Endodermal cell (in vitro differentiated cells): ENCODE measurements at places on chromosomes 12 and 14. TPM values are rescaled to one million over a fixed set of nuclear protein-coding genes. Genes with fewer than 3 reads are reported as not detected.

RIN3 gene
- total RNA-seq, result 1.9 to 5.2 TPM (median 4.9 TPM) in 3 replicates

SPATS2 gene
- total RNA-seq, result 44.4 and 50.2 TPM in 2 replicates

DNA sequence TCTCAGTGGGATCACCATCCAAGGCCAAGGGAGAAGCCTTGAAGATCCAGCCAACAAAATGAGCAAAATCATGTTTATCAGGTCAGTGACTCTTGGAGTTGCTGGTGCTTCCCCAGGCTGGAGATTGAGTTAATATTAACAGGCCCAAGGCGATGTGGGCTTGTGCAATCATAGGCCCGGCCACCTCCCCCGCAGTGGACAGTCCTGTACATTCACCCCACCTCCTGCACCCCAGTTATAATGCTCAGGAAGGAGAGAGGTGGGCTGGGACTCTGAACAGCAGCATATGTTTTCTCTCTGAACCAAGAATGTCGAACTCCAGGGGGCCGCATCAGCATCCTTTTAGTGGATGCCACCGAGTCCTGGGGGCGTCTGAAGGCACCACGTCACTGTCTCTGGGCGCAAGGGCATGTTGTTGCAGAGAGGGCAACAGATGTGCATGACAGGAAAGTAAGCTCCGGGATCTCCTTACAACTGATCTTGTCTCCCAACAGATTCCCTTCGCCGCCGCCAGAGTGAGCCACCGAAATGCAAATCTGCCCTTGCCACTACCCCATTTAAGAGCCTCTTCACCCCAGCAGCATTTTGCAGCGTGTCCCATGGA lies 32.2 kb upstream of the SERPINA6 start:
- peak; percentile 84 for DNase-seq

- no peak for DNase-seq
Measured at GRCh38 chr14:53850714-53851296, 105.8 kb downstream of the BMP4 start.

PPM1H gene
- total RNA-seq, result 40.6 and 46.4 TPM in 2 replicates
